AG09319 (cell line): ENCODE measurements at places on chromosomes 1 and 21.

DNA sequence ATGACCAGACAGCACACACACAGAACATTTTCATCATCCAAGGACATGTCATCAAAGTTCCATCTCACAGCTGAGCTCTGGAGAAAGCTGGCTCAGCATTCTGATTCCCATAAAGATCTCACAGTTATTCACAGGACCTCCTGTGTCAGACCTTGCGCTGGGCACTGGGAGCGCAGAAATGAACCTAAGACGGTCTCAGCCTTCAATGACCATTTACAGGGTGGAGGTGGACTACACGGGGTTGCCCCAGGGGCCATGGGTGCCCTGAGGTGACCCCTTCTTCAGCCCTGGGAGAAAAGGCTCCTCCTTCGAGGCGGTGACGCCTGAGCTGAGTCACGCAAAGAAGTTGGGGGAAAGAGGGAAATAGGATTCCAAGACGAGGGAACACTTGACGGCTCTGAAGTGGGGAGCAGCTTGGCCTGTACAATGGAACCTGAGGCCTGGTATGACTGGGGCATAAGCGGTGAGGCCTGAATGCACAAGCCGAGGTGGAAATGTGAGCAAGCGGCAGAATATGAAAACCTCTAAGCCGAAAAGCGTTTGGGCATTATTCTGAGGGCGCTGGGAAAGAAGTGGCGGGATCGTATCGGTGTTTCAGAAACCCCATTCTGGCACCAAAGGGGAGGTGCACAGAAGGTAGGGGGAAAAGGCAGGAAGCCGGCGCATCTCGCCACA is 797 bp downstream of the CC2D1B start:
- peak; percentile 27 for DNase-seq

- DNase-seq: no peak
Observed at GRCh38 chr1:225866061-225866837, 15.9 kb downstream of the TMEM63A start.

DNA sequence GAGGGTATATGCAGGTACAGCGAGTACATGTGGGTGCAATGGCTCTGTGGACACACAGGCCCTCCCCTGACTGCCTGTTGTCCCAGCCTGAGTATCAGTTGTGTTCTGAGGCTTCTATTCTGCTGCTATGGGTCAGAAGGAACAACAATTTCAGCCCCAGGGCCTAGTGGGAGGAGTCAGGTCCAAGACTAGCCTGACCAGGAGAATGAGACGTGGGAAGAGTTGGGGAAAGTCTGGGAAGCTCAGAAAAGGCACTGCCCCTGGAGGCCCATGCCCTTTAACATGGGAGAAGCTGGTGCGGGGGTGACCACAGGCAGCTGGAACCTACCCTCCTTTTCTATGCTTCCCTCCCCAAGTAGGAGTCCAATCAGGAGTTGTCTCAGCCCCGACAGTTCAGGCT is 7.7 kb downstream of the IGSF8 start:
- DNase-seq: no peak

DNA sequence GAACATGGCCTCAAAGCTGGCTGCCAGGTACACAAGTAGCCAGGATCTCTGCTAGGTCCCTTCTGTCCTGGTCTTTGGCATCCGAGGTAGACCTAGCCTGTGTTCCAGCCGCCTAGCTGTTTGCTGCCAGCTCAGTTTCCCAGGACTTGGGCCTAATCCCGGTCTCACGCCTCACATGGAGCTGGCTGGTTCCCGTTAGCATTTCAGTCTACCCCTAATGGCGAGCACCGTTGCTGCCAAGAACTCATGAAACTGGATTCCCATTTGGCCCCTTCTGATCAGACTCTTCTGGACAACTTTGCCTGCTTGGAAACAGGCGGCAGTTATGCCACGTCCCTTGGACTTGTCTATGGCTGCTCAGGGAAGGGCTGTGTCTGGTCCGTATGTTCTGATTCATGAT is 26.2 kb upstream of the HHAT start:
- DNase-seq: no peak

- no peak for DNase-seq
Observed at GRCh38 chr1:228276174-228276831, 68.5 kb downstream of the OBSCN start.

- DNase-seq: no peak
Observed at GRCh38 chr21:35005560-35006224, 43.4 kb downstream of the RUNX1 start.

DNA sequence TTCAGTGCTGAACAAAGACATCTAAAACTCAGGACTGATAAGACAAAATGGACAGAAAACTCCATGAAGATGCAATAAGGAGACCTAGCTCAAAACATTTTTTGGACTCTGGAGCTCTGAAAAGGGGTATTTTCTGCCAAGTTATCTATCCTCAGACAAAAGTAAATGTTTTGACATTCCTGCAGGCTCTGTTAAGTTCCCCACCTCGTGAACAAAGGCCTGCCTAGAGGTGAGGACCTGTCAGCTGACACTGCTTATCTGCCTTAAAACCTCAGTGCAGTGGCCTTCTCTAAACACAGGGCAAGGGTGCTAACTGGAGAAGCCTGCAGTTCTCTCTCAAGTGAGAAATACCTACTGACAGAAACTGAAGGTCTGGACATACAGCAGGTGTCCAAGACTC is 41.1 kb downstream of the COLGALT2 start:
- no peak for DNase-seq
